ENCODE measurements at places on chromosomes 7 and 10.

- no peak for DNase-seq
Measured at GRCh38 chr10:127117125-127117524, 79.3 kb downstream of the INSYN2A start.

GRCh38 chr7:86653919-86654659, 10.4 kb downstream of the GRM3 start:
- DNase-seq: no peak

DNA sequence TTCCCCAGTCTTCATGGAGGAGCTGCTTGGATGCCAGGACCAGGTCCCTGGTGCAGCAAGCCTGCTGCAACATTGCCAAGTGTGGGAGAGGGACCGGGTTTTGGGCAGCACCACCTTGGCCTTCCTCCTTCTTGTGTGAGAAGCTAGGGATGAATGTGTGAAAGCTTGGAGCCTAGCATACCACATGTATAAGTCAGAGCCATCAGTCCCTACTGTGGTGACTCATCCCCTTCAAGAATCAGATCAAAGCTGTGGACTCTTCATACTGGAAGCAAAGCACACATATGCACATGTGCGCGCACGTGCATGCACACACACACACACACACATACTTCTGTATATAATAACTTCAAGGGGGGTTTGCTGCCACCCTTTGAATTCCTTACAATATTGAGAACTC, 527.8 kb downstream of the LRMDA start:
- DNase-seq: no peak

DNA sequence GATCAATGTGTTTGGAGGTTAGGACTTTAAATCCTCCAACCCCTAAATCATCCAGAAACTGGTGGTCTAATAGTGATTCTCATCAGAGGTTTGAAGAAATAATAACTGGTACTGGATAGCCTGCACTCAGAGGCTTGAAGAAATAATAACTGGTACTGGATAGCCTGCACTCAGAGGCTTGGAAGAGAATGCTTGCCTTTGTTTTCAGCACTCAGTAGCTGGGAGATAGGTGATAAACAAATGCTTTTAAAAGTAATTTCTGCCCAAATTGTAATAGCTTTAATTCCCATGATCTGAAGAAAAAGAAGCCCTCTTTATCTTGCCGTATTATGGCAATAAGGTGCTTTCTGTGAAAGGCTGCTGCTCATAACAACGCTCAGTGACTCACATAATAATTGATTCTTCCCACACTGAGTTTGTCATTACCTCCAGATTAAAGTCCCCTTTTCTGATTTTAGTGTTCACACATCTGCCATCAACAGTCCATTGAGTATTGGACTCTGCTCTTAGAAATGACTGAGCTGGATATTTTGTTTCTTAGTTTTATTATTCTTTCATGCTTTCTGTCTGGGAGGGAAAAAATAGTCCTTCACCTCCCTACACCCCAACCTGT, 112.3 kb upstream of the PHYHIPL start:
- DNase-seq: no peak

DNA sequence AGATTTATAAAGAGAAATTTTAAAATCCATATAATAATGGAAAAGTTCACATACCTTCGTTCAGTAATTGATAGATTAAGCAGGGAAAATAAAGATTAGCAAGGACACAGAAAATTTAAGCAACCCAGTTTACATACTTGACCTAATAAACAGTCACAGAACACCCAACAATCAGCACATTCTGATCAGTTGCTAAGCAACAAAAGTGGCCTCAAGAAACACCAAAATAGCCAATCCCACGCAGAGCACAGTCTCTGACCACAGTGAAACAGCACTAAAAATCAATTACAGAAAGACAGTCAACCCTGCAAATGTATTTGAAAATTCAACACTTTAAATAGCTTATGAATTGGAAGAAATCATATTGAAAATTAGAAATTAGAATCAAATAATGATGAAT, 39.3 kb upstream of the DRGX start:
- DNase-seq: no peak

- no peak for DNase-seq
Measured at GRCh38 chr10:132114953-132115520, 49.3 kb downstream of the JAKMIP3 start.

GRCh38 chr7:30159163-30159562, 24.4 kb downstream of the MTURN start:
- DNase-seq: no peak

DNA sequence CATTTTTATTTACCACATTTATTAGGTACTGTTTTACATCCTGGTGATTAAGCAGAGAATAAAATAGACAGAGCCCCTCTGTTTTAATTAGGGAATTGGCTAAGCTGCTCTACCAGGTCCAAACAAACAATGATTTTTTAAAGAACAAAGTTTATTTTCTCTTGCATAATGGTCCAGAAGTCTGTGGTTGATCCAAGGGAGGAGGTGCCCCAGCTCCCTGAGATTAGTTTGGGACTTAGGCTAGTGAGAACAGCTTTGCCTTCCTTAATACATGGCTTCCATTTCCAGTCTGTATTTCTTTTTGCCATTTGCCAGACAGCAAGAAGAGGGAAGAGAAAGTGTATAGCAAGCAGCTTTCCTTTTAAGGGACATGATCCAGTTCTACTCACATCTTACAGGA, 2.9 kb upstream of the MIOS start:
- DNase-seq: no peak

- DNase-seq: no peak
Measured at GRCh38 chr7:5597772-5598171, 174.1 kb upstream of the TNRC18 start.

DNA sequence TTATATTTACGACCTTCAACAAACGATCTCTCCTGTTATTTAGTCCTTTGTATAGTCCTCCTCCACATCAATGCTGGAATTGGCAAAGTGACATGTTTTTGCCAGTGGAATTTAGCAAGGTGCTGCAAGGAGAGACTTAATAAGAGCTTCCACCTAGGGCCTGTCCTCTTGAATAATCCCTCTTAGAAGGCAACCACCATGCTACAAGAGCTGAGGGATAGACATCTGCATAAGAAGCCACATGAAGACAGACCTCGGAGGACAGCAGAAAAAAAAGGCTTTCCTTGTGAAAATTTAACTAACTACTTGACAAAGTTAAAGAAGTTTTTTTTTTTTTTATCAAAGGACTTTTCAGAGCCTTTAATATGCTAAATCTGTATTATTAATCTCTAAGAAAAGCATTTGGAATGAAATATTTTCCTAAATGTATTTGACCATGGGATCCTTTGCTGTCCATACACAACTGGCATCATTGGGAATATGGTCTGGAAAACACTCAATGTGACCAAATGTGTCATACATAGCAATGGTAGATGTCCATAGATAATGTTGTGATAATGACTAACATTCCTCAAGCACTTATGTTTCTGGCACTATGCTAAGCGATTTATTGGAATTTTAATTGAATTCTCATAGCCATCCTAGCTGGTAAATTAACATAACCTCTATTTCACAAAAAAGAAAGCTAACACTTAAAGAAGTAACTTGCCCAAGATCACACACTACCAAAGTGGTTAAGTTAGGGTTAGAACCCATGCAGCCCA, 13.2 kb downstream of the HYCC1 start:
- DNase-seq: no peak

GRCh38 chr10:34815185-34816084, at the start of gene PARD3:
Gene PARD3, minus strand, starts transcription at chr10:34815296. Its CDS starts 301 bp downstream, at chr10:34814995.
- DNase-seq: peak; percentile 33

- DNase-seq: no peak
Measured at GRCh38 chr7:149716007-149716931, 57.1 kb downstream of the ZNF467 start.

DNA sequence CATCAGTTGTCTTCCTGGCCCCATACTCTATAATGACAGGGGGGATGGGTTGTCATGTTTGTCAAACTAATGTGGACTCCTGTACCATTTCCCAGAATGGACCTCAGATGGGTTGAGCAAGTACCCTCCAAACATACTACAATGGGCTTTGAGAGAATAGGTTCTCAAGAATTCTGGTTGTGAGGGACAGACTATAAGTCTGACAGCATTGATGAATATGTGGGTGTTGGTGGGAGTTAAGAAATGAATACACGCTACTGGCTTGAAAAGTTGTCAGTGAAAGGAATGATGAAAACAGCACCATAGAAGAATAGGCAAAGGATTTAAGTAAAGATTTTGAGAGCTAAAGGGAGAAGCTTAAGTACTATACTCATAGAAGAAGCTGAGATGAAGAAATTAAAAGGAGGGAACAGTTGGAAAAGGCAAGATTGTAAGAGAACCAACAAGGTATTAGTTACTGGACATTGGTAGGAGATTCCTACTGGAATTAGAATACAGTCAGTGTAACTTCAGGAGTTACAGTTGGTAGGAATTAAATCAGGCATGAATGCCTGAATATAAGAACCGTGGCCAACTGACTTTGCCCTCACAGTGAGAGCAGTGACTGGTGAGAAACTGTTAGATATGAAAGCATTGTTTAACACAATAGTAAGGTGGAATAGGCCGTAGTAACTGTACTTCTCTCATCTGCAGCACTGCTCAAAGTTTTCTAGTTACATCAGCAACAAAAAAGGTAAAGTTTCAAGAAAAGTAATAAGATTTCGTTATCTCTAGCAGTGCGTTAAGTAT, 86.3 kb downstream of the LCOR start:
- no peak for DNase-seq

GRCh38 chr10:44267007-44267406, 117.9 kb downstream of the CXCL12 start:
- no peak for DNase-seq

- DNase-seq: peak; percentile 66
Measured at GRCh38 chr7:33903791-33904680, 1.3 kb upstream of the BMPER start.

DNA sequence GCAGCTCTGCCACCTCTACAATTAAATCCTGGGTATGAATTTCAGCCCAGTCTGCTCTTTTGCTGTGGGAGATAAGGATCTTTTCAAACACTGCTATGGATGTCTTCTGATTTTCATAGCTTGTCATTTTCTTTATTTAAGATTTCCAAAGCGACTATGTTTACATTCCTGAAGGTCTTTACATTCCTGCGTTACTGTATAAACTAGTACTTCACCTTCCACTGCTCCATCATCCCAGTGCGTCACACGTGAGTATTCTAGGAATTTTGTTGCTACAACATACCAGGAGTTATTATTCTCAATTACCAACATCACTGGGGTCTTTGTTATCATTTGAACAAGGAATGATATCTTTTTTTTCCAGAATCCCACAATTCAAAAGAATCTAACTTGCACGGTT, 944.7 kb downstream of the SORCS3 start:
- DNase-seq: no peak

DNA sequence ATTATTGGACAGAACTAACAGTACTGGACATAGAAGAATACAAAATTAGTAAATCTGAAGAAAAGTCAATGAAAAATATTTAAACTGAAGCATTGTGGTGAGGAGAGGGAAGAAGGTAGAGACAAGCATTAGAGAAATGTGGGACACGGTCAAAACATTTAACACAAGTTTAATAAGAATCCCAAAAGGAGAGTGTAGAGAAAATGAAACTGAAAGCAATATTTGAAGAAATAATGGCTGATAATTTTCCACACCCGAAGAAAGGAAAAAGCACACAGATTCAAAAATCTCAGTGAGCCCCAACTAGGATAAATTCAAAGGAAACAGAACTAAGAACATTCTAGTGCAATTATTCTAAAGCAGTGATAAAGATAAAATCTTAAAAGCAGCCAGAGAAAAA, 126.4 kb upstream of the LRRTM3 start:
- no peak for DNase-seq

DNA sequence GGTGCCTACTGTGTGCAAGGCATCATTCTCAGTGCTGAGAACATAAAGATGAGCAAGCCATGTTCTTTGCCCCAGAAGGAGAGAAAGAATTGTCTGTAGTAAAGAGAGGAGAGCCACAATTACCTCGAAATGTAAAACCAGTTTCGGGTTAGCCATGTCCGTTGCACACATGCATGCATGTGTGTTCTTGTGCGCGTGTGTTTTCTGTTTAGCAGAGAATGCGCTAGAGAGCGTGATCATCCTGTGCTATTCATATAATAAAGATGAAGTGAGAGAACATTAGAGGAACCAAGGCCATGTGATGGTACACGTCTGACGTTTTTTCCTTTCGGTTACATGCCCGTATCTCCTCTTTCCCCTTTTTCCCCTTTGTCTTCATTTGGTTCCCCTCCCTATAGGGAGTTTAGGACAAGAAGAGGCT, 158.2 kb downstream of the CELF2 start:
- DNase-seq: no peak

GRCh38 chr7:103148131-103148993, 537 bp downstream of the NAPEPLD start:
- DNase-seq: no peak

DNA sequence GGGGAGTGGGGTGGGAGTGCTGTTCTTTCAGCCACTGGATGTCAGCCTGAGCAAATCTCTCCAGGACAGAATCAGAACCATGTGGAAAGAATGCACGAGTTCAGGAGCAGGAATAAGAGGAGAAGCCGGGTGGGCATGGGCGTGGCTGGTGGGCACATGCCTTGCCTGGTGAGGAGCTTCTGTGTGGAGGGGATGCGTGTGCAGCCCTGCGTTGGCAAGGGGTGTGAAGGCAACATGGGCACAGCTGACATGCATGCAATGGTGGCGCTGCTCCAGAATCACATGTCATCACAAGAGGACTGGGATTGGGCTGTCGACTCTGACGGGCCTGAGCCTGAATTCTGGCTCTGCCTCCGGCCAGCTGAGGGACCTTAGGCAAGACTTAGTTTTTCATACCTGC, 162.1 kb downstream of the ADAM12 start:
- DNase-seq: no peak

DNA sequence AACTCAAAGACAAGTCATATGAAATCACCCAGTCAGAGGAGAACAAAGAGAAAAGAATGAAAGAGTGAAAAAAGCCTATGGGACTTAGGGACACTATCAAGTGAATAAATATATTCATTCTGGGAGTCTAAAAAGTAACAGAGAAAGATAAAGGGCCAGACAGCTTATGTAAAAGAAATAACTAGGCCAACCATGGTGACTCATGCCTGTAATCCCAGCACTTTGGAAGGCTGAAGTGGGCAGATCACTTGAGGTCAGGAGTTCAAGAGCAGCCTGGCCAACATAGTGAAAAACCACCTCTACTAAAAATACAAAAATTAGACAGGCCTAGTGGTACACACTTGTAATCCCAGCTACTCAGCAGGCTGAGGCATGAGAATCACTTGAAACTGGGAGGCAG, 154.7 kb upstream of the TMEM106B start:
- no peak for DNase-seq

DNA sequence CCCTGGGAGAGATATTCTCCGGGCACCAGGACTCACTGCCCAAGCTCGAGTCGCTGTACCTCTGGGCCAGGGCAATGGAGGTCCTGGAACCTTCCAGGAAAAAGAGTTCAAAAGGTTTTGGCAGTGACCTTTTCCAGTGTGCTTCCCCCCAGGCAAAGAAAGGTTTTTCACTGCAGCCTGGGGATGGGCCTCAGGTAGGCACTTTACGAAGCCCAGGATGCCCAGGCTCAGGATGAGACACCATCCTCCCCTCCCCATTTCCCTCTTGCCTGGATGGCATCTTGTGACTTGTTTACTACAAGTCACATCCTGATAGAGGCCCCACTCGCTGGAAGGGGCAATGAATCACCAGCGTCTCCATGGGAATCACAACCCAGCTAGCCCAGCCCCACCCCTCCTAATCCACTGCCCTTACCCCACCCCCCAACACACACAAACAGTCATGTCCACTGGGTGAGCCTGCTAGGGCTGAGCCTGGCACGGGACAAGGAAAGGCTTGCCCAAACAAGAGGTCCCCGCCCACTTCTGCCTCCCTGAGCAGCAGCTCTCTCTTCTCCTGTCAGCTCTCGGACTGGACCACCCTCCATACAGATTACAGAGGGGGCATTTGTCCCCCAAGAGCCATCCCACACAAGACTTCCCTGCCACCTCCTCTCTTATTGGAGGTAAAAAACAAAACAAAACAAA, 93.8 kb upstream of the SMNDC1 start:
- no peak for DNase-seq

All from SHP77 treated with DMSO at 0.1 percent for 48 hours (cell line).